Hematopoietic multipotent progenitor cell (in vitro differentiated cells): ENCODE measurements at places on chromosomes 5 and 9. TPM values are rescaled to one million over a fixed set of nuclear protein-coding genes. Genes with fewer than 3 reads are reported as not detected.

ANKRD31 gene
- total RNA-seq, result under 0.01 TPM

FOXE1 gene
- not detected for total RNA-seq

F12 gene
- 3.2 TPM for total RNA-seq

C5orf24 gene
- total RNA-seq, result 15.3 TPM

TMC1 gene
- not detected for total RNA-seq

PRDM9 gene
- total RNA-seq, result under 0.01 TPM

TAL2 gene
- 0.27 TPM for total RNA-seq

DNA sequence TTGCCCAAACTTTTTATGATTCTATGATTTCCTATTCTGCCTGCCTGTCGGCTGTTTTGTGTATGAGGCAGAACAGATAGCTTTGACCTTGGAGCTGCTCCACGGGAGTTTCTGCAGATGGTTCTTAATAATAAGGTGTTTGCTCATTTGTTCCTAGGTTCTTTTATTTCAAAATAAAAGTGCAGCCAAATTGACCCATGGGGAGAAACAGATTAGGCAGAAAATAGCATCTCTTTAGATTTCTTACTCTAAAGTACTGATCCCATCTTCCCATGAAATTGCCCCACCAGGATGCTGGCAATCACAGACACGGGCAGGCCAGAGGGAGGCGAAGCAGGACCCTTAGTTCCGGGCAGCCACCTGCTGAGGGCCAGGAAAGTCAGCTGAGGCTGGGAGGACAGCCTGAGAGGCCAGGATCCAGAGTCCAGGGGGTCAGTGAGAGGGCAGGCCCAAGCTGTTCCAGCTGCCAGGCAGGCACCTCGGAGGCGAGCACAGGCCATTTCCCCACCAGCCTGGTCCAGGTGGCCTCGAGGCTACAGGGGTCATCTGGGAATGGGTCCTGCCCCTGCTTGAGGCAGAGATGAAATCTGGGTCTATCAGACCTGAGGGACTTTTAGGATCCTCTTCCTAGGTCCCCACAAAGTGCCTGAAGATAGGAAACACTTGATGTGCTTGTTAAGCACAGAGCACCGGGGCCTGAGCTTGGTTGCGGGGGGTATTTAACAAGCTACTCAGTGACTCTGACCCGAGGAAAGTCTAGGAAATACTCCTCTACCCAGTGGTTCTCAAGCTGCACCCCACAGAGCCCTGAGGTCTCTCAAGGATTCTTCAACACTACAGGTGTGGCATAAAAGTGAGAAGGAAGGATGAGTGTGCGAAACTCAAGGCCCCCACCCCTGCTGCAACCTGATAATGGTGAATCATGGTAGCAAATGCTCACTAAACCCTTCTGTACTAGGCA, 145.4 kb downstream of the CMYA5 start:
- DNase-seq, result no peak

DNA sequence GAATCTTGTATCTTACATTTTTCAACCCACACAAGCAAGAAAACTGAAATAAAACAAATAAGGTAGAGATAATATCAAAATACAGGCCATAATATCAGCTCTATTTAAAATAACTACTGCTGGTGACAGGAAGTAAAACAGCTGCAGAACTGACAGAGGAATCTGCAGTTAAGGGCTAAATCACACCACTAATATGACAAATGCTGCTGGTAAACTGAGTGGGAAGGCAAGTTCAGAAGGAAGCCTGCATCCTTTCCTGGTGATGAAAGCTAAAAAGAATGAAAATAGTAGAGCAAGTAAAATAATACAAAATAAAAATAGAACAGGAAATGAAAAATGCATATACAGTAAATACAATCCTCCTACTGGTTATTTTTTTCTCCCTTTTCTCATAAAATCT, 1293.7 kb upstream of the C9orf72 start:
- no peak for DNase-seq

GRCh38 chr5:66655395-66656324, 59.5 kb downstream of the MAST4 start:
- no peak for DNase-seq

GRCh38 chr9:131815970-131816873, 76.3 kb upstream of the RAPGEF1 start:
- no peak for DNase-seq

GRCh38 chr9:96126321-96126881, 175.6 kb downstream of the HSD17B3 start:
- DNase-seq, result no peak

DNA sequence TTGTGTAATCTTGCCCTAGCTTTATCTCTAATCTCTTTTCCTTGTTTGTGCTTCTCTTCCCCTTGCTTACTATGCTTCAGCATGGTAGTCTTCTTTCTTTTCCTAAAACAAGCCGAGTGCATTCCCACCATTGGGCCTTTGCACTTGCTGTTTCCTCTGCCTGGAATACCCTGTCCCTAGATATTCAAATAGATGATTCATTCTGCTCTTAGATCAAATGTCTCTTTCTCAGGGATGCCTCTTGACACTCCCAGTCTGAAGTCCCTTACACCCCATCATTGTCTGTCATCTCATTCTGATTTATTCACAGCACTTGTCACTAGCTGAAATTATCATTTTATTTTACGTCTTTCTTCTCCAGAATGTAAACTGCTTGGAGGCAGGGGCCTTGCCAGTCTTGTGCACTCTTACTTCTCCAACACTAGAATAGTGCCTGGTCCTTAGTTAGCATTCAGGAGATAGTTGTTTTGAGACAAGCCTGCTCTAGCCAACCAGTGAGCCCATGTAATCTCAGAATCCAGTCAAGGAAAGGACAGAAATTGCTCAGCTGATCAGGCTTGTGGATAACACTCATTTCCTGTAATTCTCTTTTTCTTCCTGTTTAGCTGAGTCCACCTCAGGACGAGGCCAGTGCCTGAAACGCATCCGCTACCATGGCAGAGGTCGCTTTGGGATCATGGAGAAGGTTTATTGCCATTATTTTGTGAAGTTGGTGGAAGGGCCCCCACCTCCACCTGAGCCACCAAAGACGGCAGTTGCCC, 25.4 kb downstream of the MRPL22 start:
- no peak for DNase-seq

GRCh38 chr5:96196890-96197289, 235.2 kb upstream of the ELL2 start:
- no peak for DNase-seq

DNA sequence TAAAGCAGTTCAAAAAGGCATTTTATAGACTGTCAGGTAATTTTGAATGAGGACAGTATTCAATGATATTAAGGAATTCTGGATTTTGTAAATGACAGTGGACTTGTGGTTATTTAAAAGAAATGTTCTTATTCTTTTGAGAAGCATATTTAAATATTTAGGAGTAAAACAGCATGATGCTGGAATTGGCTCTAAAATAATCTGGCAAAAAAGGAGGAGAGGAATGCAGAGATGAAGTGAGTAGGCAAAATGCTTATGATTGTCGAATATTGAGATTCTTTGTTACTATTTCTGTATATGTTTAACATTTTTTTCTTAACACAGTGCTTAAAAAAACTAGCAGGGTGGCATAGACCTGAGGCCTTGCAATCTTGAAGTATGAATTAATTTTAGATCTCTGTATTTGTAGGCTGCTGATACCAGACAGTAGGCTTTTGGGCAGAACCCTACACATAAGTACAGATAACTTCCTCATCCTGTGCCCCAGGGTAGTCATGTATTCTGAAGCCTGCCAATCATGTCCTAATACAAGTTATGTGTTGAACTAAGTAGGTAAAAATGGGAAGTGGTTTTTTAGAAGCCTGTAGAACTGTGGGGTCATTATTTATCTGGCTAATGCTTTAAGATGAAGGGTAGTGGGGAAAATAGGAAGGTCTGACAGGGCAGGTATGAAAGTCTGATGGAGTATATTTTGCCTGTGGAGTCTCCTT, 9.4 kb downstream of the CD180 start:
- peak; percentile 58 for DNase-seq

DNA sequence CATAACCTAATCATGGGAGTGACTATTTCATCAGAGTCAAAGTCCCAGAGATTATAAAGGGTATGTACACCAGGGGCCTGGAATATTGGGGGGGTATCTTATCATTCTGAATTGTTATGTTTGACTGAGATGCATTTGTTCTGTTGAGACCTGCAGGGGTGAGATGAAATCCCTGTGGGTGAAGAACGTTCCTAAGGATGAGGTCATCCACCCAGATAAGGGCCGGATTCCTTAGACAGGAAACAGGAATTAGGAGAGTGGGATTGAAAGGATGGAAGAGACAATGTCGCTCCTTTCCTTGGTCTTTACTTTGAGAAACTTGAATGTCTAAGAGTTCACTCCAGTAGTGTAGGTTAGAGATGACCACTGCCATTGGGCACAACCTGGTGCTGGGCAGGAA, 54.7 kb downstream of the GAS1 start:
- no peak for DNase-seq

DNA sequence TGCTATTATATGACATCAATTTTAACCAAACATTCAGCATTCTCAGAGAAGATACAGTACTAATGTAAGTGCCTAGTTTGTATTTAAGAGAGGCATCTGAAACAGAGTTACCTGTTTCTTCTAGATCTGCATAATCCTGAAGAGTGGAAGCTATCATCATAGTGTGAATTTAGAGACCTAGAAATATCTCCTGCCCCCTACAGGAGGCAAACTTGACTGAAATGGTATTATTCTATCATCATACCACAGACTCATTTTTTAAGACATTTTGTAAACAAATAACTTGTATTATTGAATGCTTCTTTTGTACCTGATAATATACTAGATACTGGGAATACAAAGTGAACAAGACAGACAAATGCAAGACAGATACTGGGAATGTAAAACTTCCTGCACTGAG, 216.8 kb upstream of the RPS23 start:
- DNase-seq, result no peak

- DNase-seq, result no peak
Observed at GRCh38 chr5:139363937-139364336, 19.2 kb downstream of the SLC23A1 start.

GRCh38 chr5:34516686-34517085, 139.4 kb upstream of the RAI14 start:
- DNase-seq, result no peak

GRCh38 chr9:132878695-132879456, at the start of gene SPACA9:
Gene SPACA9 (plus strand): TSS chr9:132878898. CDS start chr9:132883948, 5,050 bp downstream.
- no peak for DNase-seq

DNA sequence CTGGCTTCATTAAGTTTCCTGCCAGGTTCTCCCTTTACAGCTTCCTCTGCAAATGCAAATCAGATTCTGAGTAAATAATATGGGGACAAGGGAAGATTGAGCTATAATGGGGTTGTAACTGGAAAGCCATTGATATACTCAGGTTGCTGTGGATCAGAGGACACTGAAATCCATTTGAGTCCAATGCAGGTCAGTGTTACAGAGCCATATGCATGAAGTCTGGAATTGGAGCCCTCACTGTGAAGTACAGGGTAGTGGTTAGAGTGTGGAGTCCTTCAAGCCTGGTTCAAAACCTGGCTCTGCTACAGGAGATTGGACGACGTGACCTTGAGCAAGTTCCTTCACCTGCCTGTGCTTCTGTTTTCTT, 48.7 kb downstream of the TIMD4 start:
- DNase-seq, result no peak
